ENCODE measurements at places on chromosomes 4 and X.

- DNase-seq = no peak
These were observed 5.2 kb downstream of the SPATA4 start for GRCh38 chr4:176189891-176190795.

DNA sequence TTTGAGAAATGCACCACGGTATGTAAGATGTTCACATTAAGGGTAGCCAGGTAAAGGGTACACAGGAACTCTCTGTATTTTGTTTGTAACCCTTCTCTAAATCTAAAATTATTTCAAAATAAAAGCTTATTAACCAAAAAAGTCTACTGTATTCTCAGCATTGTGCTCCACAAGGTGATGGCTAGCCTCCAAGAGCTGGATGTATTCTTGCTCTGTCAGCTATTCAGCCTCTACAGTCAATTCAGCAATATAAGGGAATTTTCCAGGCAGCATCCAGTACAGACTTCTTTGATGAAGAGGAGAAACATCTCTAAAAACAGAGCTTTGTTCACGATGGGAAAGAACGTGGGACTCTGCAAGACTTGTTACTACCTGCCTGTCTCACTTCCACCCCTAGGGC is 63.5 kb upstream of the MAOA start:
- no peak for DNase-seq

DNA sequence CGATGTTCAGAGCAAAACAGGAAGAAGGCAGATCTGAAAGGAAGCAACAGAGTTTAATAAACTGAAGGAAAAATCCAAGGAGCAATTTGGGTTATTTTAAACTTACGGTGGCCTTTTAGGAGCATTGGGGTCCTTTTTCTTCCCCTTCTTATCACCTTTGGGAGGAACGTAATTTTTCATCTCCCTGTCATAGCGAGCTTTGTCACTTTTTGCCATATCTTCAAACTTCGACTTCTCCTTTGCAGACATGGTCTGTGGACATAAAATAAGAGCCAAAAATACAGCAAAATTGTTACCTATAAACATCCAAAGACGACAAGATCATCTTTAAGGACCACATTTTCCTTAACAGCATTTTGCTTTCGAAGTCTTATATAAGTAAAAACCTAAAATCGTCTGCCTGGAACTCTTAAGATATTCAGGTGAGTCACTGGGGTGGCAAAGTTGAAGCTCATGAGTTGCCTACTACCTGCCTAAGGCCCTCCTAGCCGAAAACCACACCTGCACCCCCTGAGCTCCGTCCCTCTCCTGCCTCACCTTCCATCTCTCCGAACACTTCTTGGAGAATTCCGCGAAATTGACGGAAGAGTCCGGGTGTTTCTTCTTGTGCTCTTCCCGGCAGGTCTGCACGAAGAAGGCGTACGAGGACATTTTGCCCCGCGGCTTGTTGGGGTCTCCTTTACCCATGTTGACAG is 1.0 kb downstream of the HMGB2 start:
- DNase-seq = no peak

DNA sequence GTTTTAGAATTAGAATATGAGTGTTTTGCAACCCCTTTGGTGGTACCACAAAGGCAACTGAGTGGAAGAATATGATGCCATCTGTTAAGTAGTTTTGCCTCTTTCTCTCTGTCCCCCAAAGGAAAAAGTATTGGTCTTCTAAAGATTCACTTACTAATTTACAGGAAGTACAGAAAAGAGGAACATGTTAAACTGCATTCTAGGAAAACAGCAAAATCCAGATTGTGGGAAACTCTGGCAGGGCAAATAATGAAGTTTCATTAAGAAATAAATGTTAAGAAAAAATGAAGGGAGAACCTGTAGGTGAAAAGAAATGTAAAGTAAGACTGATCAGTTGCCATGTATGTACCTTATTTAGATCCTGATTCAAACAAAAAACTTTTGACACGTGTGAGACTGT is 39.3 kb downstream of the NSUN7 start:
- DNase-seq = no peak

- DNase-seq = no peak
These were observed 315.0 kb downstream of the AFF2 start for GRCh38 chrX:148815218-148815961.
